DMS79 treated with DMSO at 0.1 percent for 48 hours (cell line): ENCODE measurements at places on chromosomes 5 and 9.

GRCh38 chr5:107672211-107673038 lies 1.7 kb upstream of the EFNA5 start:
- DNase-seq = peak; percentile 49

GRCh38 chr9:104950838-104951237 lies 22.9 kb upstream of the ABCA1 start:
- no peak for DNase-seq

DNA sequence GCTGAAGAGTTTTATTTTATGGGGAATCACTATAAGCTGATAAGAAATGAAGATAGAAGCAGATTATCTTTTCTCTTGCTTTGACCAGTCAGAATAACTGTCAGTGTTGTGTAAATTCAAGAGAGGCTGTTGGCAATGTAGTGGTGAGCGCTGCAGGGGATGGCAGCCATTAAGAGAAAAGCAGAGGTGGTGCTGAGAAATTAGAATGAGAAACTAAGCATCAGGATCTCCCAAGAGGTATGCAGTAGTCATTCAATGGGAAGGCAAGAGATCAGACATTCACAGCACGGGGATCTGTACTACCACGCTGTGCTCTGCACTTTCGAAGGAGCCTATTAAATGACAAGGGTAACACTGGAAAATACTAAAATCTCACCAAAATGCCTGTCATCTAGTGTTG lies 768.5 kb upstream of the ACO1 start:
- DNase-seq = no peak

DNA sequence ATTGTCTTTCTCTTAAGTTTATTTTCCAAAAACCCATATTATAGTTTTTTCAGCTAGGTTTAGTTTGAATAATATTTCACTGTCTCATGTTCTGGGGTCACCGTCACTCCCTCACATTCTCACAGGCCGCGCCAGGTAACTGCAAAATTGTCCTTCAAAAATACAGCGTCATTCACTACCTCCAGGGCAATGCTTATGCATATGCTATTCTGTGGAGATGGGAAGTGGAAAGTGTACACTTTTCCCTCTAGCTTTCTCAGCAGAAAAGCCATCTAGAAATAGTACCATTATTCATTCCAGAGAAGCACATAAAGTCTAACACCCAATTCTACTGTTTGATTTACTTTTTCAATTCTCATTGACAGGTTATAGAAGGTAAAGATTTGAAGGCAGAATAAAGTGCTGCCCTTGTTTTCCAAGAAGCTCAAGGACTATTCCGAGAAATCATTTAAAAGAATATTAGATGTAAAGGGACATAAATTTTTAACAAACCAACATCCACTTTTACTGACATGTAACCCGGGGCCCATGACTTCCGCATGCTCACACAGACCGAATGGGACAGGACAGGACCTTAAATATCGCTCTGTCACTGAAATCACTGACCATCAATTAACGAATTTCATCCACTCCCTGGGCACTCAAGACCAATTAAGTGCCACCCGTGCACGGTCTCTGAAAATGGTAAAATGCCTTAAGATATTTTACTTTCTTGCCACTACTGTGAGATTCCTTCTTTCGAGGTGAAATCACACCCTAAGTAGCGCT lies 720 bp downstream of the NUDT12 start:
- peak; percentile 7 for DNase-seq

DNA sequence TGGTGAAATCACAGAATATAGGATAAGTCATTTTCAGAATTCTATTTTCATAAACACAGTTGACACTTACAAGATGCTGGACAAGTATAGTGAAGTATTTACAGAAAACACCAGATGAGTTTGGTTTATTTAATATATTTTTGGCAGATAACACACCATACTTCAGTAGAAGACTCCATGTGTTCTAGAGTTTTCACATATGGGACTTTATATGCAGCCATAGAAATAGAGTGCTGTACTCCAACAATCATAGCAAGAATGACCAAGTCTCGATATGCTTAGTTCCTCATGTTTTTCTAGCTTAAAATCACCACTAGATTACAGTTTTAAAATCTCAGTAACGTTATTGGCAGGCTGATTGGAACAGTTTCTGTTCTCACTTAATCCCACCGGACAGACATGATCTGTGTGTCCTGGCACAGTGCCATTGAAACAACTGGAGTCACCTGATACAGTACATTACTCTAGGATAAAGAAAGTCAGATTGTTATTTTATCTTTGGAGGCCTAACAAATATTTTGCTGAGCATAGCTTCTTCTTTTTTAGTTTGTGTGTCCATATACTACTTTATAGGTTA lies 45.8 kb upstream of the ERBIN start:
- no peak for DNase-seq

DNA sequence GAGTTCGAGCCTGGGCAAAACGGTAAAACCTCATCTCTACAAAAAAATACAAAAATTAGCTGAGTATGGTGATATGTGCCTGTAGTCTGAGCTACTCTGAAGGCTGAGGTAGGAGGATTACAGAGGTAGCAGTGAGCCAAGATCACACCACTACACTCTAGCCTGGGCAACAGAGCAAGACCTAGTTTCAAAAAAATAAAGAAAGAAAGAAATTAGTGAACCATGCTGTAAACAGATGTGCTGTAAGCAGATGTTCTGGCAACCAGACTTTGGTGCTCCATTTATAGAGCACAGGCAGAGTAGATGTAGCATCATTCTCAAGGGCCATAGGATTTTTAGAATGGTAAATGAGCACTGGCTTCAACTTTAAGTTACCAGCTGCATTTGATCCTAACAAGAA lies 115.4 kb downstream of the ST8SIA4 start:
- no peak for DNase-seq

- DNase-seq = no peak
Observed at GRCh38 chr9:134891713-134892112, 11.1 kb downstream of the FCN2 start.

DNA sequence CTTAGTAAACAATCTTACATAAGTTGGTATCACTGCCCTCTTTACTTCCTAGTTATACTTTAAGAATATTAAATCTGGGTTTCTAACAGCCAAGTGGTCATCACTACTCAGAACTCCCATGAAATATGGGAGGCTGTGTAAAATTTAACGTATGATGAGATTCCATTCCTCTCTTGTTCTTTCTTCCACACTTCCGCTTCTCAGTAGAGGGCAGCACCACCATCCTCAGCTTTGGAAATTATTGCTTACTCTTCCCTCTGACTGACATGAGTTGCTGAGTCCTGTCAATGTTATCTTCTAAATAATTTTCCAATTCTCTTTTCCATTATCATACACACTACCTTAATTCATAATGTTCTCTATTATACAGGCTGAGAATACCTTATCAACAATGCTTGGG lies 194.0 kb downstream of the RFX3 start:
- DNase-seq = no peak

DNA sequence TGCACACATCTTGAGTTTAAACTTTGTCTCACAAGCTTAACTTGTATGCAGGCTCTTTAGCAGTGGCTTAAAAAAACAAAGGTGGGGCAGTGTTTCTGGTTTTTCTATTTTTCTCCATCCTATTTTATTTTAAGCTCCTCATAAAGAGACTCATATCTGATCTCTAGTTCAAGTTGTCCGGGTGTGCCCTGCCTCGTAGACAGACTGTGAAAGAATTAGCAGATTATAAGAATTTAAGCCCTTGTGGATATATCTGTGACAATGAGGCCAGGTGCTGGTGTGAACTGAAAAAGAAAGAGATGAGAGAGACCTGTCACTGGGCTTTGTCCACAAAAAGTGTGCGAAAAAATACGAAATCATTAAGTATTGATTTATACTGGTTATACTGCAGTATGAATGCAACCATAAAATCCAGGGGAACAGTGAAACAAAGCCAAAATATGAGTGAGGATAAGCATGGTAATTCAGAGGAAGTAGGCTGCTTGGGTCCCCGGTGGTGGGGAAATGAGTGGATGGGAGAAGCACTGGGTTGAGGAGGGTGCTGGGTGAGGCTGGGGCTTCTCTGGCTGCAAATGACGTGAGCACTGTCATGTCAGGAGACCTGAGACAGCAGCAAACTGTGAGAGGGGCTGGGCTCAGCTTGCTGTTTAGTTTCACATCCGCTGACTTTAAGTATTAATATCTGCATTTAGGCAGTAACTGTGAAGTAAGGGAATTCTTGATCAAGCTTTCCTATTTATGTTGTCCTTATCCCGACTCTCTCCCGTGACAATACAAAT lies 179.7 kb upstream of the ANKRD55 start:
- DNase-seq = no peak

DNA sequence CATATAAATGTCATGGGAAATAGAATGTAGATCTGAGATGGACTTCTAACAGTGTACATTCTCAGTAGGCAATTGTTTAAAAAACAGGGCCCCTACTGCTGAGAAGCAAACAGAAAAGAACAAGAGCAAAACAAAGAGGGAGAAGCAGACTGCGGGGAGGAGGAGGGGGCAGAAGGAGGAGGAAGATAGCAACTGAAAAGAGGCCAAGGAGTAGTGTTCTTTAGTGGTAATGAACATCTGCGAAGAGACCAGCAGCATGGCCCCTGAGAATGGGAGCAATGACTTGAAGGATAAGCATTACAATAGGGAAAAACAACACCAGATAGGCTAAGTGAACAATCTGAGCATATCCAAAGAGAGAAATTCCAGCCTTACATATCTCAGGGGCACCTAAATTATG lies 36.8 kb downstream of the HAPLN1 start:
- no peak for DNase-seq

- DNase-seq = no peak
Observed at GRCh38 chr5:178644826-178645545, 18.1 kb upstream of the CLK4 start.

- DNase-seq = no peak
Observed at GRCh38 chr5:65674749-65675148, 47.2 kb downstream of the SGTB start.

GRCh38 chr9:19781240-19781639 lies 7.6 kb downstream of the SLC24A2 start:
- DNase-seq = no peak

DNA sequence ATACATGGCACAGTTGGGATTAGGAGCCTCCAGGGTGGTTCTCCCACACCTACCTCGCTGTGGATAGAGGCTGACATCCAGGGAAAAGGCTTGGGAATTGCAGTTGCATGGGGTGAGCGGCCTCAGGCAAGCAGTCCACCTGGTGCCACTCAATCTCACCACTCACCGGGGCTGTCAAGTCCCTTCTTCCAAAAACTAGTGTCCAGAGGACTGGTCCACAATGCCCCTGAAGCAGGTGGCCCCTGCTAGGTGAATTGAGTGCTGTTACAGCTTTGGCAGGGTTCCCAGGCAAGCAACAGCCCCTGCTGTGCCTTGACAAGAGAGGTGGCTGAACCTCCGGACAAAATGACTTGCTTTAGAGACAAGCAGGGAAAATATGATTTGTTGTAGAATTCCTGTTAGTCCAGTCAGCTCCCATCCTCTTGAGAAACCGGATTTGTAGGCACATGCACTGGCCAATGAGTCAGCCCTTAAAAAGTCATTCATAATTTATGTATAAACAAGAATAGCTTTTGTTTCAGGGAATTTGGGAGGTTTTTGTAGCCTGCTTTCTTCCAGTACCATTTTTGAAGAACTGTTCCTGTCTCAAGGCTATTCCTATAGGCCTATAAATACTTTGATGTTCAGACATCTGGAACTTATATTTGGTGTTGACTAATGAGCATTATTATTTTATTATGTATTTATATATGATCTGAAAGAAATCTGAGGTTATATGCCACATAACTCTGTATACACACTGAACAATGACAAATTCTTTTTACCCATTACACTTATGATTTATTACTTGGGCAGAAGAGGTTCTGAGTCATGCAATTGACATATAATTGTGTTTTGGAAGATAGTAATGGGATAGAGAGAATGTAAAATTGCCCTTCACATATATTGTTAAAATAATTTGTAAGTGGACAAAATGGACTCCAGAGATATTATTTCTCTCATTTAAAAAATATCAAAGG lies 411.1 kb downstream of the ACTL7B start:
- DNase-seq = peak; percentile 15

GRCh38 chr5:79821-80220 lies 12.1 kb upstream of the PLEKHG4B start:
- DNase-seq = no peak

DNA sequence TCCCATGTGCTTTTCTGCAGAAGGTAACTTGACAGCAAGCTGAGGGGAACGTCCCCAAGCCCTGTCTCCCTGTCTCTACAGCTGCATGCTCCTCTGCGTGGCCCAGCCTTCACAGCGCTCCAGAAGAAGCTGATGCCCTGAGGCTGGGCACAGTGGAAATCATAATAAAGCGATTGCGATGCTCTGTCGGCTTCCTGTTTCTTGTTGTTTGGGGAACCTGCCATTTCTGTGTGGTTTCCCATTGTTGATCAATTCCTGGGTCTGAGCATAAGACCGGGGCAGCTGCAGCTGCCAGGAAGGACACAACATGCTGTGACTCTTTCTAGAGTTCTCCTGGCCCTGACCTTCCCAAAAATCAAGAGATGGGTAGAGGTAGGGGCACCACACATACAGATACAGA lies 7.2 kb upstream of the DNAJB5 start:
- no peak for DNase-seq

- DNase-seq = no peak
Observed at GRCh38 chr9:15813076-15813475, 260.2 kb downstream of the CCDC171 start.
